ENCODE measurements at places on chromosomes 13 and 19.

DNA sequence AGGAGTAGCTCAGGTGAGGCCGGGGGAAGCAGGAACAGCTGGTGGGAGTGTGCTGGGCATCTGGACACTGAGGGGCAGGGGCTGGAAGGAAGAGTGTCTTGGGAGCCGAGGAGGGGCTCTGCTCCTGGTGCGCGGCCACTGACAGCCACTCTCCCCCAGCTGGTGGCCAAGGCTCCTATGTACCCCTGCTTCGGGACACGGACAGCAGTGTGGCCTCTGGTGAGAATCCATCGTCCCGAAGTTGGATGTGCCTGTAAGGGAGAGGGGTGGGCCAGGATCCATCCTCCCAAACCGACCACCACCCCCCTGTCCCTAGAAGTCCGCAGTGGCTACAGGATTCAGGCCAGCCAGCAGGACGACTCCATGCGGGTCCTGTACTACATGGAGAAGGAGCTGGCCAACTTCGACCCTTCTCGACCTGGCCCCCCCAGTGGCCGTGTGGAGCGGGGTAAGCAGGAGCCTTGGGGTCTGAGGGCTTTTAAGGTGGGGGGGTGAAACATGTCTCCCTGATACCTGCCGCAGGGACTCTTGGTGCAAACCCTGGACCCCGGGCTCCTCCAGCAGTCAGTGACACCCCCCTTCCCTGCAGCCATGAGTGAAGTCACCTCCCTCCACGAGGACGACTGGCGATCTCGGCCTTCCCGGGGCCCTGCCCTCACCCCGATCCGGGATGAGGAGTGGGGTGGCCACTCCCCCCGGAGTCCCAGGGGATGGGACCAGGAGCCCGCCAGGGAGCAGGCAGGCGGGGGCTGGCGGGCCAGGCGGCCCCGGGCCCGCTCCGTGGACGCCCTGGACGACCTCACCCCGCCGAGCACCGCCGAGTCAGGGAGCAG lies 2.0 kb upstream of the USF2 start:
- no peak for DNase-seq

DNA sequence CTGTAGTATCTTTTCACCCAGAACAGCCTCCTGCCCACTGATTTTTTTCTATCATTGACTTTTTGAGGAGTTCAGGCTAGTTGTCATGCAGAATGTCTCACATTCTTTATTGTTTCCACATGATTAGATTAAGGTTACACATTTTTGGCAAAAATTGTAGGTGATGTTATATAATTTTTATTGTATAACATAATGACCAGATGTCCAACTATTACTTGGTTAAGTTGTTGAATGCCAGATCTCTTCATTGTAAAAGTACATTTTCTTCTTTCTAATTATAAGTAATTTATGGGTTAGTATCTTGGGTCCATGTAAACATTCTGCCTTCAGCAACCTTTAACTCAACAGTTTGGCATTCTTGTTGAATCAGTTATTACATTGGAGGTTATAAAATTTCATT lies 138.4 kb downstream of the POSTN start:
- DNase-seq: no peak

- no peak for DNase-seq
Observed at GRCh38 chr19:16945364-16945714, 56.5 kb downstream of the F2RL3 start.

DNA sequence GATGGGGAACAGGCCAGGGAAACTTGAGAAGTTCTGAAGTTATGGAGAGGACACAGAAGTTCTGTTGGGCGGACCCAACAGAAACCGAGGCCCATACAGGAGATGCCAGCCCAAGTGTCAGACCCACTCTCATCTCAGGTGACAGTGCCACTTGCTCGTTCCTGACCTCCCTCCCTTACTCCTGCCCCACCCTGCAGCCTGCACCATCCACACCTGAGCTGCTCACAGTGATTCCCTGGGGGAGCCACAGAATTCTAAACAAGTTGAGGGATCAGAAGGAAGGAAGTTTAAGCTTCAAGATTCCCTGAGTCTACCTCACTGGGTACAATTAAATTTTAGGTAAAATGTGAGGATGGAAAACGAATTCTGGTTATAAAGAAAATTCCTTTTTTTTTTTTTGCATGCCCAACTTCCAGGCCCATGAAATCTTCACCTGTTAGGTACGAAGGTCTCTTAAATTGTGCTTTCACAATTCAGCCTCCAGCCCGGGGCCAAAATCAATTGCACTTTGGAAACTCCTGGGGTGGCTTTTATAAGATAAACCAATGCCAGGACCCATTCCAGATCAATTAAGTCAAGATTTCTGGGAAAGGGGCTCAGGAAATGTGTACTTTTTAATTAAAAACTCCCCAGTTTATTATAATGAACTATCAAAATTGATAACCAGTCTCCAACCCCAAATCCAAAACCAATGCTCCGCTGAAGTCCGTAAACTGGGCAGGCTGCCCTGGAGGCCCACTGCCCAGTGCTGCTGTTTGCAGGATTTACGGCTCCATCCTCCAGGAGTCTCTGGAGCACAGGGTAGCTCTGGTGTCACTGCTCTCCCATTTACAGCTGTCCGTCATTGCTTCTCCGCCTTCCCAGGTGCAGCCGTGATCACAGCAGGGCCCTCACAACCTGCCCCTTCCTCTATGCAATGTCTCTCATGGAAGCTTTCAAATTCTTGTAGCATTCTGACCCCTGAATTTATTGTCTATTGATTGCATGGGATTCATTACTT lies 643.5 kb downstream of the UQCRFS1 start:
- DNase-seq: no peak

GRCh38 chr19:18122860-18123795 lies 25.6 kb downstream of the MAST3 start:
- no peak for DNase-seq

- no peak for DNase-seq
Observed at GRCh38 chr19:18687740-18688465, 4.4 kb downstream of the CRTC1 start.

- DNase-seq: no peak
Observed at GRCh38 chr13:23383151-23383550, 50.4 kb downstream of the SACS start.

DNA sequence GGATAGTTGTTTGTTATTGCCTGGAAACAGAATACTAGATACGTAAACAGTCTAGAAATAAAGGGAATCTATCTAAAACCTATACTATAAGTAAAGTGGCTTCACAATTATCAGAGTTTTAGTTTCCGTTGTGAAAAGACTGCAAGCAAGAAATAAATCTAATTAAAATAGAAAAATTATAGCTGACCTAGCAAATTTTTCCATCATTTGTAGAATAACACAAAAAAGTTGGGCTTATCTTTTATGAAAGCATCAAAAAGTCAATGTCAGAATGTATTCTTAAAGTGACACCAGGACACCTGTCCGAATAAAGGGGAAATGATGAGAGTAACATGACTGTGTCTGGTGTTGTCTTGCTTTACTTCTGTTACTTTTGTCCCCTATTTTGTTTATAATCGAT lies 1248.9 kb upstream of the MIR17HG start:
- no peak for DNase-seq

DNA sequence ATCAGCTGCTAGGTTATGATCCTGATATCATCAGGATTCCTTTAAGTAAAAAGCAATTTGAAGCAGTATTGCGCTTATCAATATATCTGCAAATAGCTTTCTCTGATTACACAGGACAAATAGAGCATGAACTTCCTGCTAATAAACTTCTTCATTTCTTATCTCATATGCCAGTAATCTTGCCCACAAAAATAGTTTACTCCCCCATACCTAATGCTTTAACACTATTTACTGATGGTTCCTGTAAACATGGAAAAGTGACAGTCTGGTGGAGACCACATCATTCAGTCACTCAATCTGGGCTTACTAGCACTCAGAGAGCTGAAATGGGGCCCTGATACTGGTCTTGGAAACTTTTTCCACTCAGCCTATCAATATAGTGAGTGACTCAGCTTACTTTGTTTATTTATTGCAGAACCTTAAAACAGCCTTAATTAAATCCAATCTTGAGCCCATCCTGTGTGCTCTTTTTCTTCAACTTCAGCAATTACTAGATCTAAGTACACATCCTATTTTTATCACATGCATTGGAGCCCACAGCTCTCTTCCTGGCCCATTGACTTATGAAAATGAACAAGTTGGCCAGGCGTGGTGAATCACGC lies 1464.3 kb downstream of the UQCRFS1 start:
- no peak for DNase-seq
